ENCODE measurements at places on chromosomes 12 and 14. TPM values are rescaled to one million over a fixed set of nuclear protein-coding genes. Genes with fewer than 3 reads are reported as not detected.

MFAP5 gene
- polyA plus RNA-seq, result 0.60 TPM

ADCK1 gene
- polyA plus RNA-seq, result 4.8 TPM

KRT73 gene
- polyA plus RNA-seq, result not detected

KRT6C gene
- polyA plus RNA-seq, result not detected

IFNG-AS1 gene
- polyA plus RNA-seq, result not detected

TAS2R50 gene
- polyA plus RNA-seq, result 0.21 TPM

ADIPOR2 gene
- polyA plus RNA-seq, result 37.9 TPM

SLC25A21 gene
- 1.5 TPM for polyA plus RNA-seq

LRRC10 gene
- not detected for polyA plus RNA-seq

SLIRP gene
- polyA plus RNA-seq, result 244 TPM

CABP1 gene
- polyA plus RNA-seq, result 0.27 TPM

CLEC4C gene
- not detected for polyA plus RNA-seq

RNF34 gene
- 55.3 TPM for polyA plus RNA-seq

CLEC4D gene
- polyA plus RNA-seq, result not detected

SLC6A12 gene
- 0.12 TPM for polyA plus RNA-seq

DHRS2 gene
- polyA plus RNA-seq, result 0.15 TPM

TAS2R42 gene
- polyA plus RNA-seq, result not detected

ZNF268 gene
- 16.1 TPM for polyA plus RNA-seq

KLRB1 gene
- not detected for polyA plus RNA-seq

WIF1 gene
- not detected for polyA plus RNA-seq

GPR135 gene
- 2.4 TPM for polyA plus RNA-seq

TRPV4 gene
- polyA plus RNA-seq, result 5.2 TPM

Measured in AG04450 (cell line).